ENCODE measurements at places on chromosomes 11 and 22.
A peak's percentile ranks its signal among the peaks of the same experiment; 100 is the strongest.

DNA sequence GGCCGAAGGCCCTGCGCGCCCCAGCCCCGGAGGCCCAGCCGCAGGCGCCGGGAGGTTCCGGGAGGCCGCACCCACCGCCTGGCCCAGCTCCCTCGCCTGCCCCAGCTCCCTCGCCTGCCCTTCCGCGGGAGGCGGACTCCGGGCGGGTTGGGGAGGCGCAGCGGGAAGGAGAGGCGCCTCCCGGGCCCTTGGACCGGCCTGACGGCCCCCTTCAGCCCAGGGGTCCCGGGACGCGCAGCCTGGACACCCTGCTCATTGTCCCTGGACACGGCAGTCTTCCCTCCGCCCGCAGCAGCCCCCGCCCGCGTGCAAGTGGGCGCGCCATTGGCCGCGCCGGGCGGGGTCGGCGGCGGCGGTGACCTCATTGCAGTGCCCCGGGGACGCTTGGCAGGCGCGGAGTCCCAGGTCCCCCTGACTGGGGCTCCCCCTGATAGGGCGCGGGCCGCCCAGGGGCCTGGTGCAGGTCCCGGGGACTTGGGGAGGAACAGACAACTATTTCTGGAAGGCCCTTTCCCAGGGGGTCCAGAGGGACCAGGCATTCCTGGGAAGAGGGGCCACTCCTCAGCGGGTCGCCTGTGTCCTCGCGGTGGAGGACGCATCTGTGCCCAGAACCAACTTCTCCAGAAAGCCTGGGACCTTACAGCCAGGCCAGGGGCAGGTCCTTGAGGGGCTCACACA is 501 bp downstream of the CD151 start:
- no peak for DNase-seq

DNA sequence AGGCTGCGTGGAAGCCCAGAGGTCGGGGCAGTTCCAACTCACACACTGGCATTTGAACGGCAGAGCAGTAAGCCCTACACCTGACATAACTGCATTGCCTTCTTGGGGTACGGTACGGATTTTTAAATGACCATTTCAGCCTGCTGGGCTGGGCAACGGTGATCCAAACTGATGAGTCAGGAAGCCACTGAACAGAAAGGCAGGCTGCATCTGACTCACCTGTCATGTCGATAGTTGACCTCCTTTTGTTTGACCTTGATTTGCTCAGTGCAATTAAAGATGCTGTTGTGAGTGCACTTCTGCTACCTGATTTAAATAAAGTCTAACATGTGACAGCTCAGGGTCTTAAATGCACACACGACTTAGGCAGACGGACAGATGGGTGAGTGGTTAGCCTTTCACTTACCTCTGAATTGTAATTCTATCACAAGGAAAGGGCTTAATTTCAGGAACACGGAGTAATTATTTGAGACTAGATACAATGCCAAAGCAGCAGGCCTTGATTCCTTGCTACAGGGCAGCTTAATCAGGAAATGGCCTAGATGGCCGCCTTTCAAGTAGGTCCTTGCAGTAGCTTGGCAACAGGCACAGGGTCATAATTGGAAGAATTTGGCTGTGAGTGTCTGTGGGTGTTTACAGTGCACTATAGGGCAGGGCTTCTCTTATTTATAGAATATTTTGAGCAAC is 52.2 kb downstream of the BMAL1 start:
- DNase-seq: peak; percentile 81

DNA sequence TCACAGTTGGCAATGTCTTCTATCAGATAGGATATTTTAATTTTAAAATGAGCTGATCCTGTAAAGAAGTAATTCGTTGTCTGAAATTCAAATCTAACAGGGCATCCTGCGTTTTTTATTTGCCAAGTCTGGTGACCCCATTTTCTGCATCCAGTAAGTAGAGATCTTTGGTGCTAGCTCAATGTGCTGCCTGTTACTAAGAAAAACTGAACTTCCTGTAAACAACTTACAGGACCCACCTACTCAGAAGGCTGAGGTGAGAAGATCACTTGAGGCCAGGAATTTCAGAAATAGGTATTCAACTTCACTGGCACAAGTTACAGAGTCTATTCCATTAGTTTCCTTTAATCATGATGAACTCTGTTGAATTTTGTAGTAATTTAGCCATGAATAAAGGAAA is 4.0 kb downstream of the ARL14EP start:
- DNase-seq: no peak

GRCh38 chr22:36467946-36468345 is 13.5 kb downstream of the TXN2 start:
- DNase-seq: no peak

- no peak for DNase-seq
Observed at GRCh38 chr22:44825310-44826150, 73.2 kb downstream of the ARHGAP8 start.

DNA sequence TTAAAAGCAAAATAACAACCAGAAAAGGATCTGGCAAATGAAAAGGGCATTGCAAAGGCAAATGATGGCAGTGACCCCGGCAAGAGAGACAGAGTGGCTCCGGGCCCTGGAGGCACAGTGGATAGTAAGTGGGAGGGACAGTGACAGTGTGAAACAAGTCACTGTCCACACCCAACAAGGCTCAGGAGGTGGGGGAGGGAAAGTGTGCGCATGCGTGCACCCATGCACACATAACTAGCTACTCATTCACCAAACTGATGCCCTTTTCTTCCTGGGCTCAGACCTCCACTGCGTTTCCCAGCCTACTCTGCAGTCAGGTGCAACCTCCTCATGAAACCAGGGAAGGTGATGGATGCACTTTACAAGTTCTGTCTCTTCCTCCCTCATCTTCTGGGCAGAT is 108.4 kb downstream of the SHANK2 start:
- DNase-seq: no peak

GRCh38 chr11:94853836-94854235 is 85.7 kb downstream of the AMOTL1 start:
- no peak for DNase-seq

GRCh38 chr11:12213883-12214282 is 103.5 kb downstream of the MICAL2 start:
- DNase-seq: no peak

- DNase-seq: no peak
Observed at GRCh38 chr11:13215149-13215548, 62.4 kb upstream of the BMAL1 start.

DNA sequence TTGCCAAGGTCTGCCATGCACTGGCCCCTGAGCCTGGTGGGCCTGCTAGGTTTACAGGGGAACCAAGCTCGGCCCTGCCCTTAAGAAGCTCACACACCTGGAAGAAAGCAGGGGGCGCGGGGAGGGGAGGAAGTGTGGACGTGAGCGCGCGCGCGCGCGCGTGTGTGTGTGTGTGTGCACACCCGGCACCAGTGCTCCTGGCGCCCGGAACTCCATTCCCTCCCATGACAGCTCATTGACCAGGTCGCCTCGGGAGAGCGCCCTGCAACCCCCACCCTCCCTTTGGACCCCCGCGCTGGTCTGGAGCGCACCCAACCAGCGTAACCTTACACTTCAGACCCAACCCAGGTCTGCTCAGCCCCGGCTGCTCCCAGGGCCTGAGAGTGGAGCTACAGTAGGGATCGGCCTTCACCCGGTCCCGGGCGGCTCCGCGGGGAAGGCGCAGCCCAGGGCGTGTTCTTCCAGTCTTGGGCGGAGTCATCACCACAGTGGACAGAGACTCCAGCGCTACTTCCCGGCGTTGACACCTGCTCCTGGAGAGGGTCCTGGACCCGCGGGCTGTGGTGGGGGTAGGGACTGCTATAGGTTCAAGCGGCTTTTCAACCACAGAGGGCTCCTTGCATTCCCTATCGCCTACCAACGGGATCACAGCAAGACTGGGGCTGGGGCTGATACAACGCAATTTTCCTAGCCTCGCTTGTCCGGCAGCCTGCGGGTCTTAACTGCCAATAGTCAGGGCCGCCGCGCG is 1.5 kb downstream of the GALNT18 start:
- DNase-seq: peak; percentile 45

GRCh38 chr11:80182901-80183300 is 742.1 kb upstream of the TENM4 start:
- DNase-seq: no peak

DNA sequence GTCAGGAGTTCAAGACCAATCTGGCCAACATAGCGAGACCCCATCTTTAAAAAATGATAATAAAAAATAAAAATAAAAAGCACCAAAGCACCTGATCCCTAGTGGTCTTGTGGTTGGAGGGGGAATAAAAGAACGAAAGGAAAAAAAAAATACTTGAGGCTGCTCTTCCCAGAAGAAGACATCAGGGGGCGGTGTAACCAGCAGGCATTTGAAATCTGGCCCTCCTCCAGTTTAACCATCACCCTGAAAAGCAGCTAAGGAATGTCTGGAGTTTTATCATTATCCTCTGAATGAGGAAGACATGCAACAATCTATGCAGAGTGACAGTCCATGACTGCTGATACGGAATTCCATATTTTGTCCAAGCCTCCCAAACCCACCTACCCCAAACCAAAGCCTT is 5.6 kb upstream of the KCTD17 start:
- no peak for DNase-seq

GRCh38 chr11:73635721-73636120 is 10.7 kb upstream of the PLEKHB1 start:
- no peak for DNase-seq

DNA sequence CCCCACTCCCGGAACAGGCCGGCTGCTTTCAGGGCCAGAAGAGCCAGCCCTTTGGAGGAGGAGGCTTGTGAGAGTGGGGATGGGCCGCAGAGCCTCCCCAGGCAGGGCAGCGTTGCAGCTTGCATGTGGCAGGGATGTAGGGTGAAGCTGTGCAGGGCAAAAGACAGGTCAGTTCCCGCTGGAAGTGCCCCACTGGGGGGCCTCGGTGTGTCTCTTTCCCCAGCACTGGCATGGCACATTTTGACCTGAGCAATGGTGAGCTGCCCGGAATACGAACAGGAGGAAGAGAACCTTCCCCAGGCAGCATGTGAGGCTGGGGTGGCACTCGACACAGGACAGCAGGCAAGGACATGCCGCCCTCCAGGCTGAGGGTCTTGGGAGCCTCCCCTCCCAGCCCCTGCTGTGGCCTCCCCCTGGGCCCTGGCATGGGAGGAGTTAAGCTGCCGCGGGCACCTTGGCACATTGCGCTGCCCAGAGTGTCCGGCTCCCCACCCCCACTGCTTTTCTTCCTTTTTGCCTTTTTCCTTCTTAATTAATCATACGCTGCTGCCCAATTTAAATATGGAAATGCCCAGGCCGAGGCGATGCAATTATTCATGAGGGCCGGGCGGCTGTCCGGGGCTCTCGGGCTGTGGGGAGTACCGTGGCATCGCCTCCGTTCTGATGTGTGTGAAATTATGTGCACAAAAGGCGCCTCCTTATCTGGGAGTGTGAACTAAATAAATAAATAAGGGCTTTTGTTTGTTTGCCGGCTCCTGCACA is 76.0 kb upstream of the WNT7B start:
- DNase-seq: no peak

- no peak for DNase-seq
Observed at GRCh38 chr11:59088162-59088561, 2.1 kb downstream of the GLYATL1B start.

GRCh38 chr11:118434553-118435289 is 1.6 kb upstream of the KMT2A start:
- peak; percentile 43 for DNase-seq

- DNase-seq: no peak
Observed at GRCh38 chr22:47149976-47150375, 387.5 kb downstream of the TBC1D22A start.

GRCh38 chr11:111512296-111513239 is at the start of gene BTG4:
TSS of gene BTG4 (minus strand) at chr11:111512386. CDS start at chr11:111498776, 13,610 bp downstream.
- no peak for DNase-seq

GRCh38 chr11:46562527-46562926 is 31.3 kb downstream of the AMBRA1 start:
- DNase-seq: no peak

DNA sequence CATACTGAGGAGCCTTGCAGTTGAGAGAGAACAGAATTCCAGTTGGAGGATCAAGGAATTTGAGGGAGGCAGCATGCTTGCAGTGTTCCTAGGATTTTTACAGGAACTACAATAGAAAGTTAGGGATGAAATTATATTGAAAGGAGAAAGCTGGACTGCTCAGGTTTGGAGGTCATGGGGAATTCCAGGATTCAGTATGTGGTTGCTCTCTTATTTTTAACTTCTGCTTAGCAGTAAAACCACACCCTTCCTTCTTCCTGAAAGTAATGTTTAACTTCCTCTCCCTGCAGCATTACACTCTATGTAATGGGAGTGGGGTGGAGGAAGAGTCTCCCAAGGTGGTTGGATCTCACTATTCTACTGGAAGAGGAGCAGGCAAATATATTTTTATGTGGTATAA is 31.3 kb downstream of the CTNND1 start:
- no peak for DNase-seq

GRCh38 chr22:17982572-17983141 is 41.7 kb downstream of the MICAL3 start:
- no peak for DNase-seq

DNA sequence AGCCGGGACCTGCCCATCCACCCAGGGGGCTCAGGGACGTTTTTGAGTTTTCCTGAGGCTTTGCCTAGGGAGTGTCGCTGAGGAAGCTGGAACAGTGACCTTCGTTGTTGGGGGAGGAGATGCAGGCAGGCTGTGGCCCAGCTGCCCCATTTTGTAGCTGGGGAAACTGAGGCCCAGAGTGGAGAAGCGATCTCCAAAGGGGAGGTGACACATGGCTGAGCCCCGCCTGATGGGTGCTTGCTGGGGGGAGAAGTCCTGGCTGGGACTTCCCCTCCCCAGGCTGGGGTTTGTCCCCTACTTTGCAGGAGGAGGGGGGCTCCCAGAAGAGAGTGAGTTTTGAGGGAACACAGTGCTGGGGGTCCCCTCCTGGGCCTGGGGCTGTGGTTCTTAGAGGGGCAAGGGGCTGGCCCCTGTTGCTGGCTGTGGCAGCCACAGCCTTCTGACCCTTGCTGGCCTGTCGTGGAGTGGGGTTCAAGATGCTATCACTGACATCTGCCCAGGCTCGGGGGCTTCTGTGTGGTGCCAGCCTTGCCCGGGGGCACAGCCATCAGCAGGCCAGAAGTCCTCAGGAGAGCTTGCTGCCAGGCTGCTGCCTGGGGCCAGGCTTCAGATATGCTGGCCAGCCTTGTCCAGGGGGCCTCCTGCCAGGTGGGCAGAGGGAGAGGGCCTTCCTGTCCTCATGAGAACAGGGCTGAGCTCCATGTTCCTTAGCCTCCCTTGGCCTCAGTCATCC is 21.4 kb downstream of the KCNQ1 start:
- DNase-seq: no peak

GRCh38 chr11:22162756-22163155 is 30.1 kb upstream of the ANO5 start:
- DNase-seq: no peak

DNA sequence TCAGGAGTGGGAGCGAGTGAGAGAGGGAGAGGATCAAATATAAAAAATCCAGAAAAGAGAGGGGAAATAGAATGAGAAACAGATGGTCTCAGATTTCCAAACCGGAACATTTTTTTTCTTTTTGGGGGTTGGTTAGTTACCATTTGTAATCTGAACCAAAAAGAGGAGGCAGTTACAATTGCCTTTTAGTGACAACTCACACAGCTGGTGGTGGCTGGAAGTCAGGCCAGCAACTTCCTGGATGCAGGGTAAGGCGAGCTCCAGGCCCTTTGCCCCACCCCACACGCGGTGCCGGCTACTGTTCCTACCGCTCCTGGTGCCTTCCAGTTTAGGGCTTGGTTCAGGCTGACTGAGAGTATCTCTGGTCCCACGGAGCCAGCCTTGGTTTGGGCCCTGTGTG is 21.0 kb upstream of the UBASH3B start:
- no peak for DNase-seq

- no peak for DNase-seq
Observed at GRCh38 chr11:15617126-15617525, 502.4 kb downstream of the INSC start.

- DNase-seq: no peak
Observed at GRCh38 chr11:75513250-75513649, 12.5 kb downstream of the GDPD5 start.

Data from NCI-H446 (cell line).